CD4-positive, alpha-beta T cell treated with Interleukin-12 subunit alpha and Interleukin-12 subunit beta, for 1 hour (primary cell): ENCODE measurements at places on chromosomes 2 and 18.
A peak's percentile ranks its signal among the peaks of the same experiment; 100 is the strongest.

DNA sequence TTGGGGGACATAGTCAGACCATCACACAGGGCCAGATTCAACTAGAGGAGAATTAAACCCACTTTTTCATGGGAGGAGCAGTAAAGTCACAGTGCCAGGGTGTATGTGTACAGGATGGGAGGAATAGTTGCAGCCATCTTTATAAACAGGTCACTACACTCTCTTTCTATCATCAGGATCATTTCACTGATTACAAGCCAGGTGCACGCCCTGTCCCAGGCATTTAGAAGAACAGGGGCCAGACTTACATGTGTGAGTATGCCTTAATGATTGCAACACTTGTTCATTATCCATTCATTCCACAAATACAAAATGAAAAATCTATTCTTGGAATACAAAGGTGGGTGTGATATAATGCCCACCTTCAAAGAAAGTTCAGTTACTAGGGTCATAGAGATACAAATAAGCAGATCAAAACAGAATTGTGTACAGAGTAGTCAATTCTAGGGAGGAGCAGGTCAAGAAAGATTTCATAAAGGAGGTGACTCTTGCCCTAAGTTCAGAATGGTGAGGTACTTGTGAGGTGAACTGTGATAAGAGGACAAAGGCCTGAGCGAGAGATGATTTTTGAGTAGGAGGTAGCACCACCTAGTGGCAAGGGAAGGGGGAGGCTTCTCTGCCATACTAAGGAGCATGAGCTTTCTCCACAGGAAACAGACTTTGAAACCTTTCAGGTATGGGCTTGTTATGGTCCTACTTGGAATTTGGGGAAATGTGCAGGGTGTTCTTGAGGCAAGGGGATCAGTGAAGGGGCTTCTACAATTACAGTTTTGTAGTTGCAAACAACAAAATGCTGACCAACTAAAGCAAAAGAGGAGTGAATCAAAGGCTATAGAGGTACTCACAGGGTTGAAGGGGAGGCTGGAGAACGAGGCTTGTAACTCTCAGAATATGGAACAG lies 156.3 kb downstream of the SUCLG1 start:
- DNase-seq = peak; percentile 40

GRCh38 chr2:26569216-26570082 lies 71.7 kb downstream of the CIB4 start:
- DNase-seq = no peak

- no peak for DNase-seq
These were observed 90.1 kb downstream of the PRELID3A start for GRCh38 chr18:12497839-12498238.

- DNase-seq = no peak
These were observed 479 bp upstream of the ATP5F1A start for GRCh38 chr18:46098616-46098933.

DNA sequence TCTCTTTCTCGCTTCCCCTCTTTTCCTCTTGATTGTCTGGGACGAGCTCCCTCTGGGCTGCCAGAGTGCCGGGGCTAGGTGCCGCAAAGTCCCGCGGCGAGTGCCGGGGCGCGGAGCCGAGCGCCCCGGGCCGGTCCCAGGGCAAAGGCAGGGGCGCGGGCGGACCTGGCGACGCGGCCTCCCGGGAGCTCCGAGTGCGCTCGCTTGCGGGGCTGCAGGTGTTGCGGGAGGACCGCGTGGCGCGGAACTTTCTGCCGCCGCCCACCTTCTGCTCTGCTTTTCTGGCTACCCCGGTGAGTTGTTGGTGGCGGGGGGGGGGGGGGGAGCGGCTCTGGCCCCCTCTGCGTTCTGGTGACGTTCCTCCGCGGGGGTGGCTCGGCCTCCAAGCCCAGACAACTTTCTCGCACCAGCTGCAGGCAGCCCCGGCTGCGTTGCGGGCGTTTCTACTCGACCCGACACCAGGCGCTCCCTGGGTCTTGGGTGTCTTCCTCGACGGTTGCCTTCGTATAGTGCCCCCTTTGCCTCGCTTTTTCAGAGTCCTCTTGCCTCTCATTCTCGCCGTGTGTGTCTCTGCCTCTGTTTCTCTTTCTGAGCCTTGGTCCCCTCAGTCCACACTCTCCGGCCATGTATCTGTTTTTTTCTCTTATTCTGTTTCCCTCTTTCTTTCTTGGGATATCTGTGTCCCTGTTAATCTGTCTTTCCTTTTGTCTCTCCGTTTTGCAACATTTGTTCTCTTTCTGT lies 759 bp downstream of the GALNT13 start:
- no peak for DNase-seq

GRCh38 chr18:38718365-38718901 lies 1152.8 kb upstream of the CELF4 start:
- no peak for DNase-seq

DNA sequence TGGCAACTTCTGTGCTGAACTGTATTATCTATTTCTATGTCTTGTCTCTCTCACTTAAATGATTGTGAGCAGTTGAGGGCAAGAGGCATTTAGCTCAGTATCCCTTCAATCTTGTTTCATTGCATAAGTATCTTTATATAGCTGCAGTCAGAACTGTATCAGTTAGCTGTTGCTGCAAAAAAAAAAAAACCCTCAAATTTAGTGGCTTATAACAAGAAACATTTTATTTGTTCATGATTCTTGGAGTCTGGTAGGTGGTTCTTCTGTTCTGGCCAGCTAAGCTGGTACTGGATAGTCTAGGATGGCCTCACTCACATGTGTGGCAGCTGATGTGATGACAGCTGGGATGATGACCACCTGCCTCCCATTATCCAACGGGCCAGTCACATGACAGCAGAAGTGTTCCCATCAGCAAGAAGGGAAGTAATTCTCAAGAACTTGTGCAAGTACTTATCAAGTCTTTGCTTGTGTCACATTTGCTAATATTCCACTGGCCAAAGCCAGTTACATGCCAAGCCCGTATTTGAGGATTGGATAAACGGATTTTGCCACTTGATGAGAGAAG lies 67.8 kb downstream of the SLC4A3 start:
- DNase-seq = no peak

DNA sequence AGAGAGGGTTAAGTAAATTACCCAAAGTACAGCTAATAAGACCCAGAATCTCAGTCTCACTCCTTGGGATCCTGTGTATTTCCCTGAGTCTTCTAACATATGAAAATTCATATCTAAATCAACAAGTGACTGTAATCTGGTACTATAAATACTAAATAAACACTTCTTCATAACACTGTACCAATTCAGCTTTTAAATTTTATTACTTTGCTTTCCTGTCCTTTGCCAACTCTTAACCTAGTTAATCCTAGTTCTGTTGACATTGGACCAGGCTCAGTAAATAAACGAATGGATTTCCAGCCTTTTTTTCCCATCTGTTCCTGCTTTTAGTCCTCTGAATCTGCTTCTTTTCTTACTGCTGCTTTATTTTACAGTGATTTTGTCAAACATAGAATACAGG lies 13.8 kb downstream of the MRPL35 start:
- DNase-seq = no peak

DNA sequence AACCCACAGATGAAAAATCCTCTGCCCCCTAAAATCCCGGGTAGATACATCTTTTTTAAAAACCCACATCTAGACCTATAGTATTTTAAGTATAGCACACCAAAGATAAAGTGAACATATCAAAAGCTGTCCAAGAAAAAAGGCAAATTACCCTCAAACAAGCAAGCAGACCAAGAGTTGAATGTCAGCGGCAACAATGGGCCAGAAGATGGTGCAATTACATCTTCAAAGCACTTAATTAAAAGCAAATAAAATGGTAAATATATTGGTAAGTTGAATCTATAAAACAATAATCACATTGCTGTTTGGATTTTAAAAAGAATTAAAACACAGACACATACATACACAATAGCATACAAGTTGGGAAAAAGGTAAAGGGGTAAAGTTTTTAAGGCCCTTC lies 98.5 kb downstream of the MYOM1 start:
- no peak for DNase-seq

DNA sequence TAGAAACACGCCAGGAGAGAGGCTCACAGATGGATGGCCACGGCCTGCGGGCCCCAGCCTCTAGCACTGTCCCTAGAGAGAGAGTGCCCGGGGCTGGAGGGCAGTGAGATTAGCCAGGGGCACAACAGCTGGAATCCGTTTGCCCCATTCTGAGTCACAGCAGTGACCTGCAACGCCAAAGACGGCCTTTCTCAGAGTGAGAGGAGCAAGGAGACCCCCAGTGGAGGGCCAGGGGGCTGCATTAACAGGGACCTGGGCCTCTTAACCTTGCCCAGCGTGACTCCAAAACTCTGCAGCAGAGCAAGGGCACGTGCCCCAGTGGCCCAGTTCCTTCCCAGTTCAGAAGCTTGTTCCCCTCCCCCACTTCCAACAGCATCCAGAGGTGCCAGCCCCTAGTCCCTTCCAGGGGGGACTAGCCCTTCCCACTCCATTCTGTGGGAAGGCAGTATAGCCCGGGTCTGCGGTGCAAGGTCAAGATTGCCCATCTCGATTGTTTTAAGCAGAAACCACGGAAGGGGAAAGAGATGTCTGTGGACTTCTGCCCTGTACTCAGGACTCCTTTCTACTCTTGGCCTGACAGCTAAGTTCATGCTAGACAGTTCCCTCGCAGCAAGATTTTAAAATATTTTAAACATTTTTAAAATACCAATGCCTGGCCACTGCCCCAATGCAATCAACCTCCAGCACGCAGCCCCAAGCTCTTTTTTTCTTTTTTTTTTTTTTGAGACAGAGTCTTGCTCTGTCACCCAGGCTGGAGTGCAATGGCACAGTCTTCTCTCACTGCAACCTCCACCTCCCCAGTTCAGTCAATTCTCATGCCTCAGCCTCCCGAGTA lies 50.9 kb upstream of the BIN1 start:
- no peak for DNase-seq

- DNase-seq = no peak
These were observed 33.8 kb downstream of the KCNS3 start for GRCh38 chr2:17912266-17912691.

GRCh38 chr2:235458839-235459273 lies 35.0 kb upstream of the AGAP1 start:
- DNase-seq = no peak

GRCh38 chr2:39492095-39492590 lies 55.1 kb upstream of the MAP4K3 start:
- peak; percentile 12 for DNase-seq

GRCh38 chr2:65016789-65017188 lies 27.6 kb downstream of the SLC1A4 start:
- no peak for DNase-seq

DNA sequence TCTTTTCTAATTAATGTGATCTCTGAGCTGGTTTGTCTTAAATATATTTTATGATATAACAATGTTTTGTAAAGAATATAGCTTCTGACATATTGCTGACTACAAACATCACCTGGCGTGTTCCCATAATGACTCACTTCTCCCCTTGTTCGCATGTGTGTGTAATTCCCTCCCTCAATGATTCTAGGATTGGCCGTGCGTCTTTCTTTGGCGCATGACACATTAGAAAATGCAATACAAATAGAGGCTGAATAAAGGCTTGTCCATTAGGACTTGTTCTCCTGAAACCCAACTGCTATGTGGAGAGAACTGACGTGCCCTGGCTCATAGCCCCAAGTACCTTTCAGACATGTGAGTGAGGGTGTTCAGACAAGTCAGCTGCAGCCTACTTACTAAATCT lies 159.7 kb upstream of the CDH20 start:
- DNase-seq = no peak

DNA sequence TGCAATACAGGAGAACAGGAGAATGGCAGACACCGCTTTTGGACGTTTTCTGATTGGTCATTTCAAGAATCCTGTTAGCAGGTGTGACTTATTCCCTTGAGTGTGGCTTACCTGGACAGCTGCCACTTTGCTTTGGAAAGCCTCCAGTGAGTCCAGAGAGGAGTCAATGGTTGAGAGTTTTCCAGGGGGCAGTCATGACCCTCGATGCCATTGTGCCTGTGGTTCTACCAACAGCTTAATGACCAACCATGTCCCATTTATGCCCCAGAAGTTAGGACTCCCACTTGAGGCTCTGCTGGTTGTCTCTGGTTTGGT lies 12.4 kb downstream of the IGFBP2 start:
- DNase-seq = no peak

- DNase-seq = no peak
These were observed 17.5 kb downstream of the PECR start for GRCh38 chr2:216064014-216064630.

DNA sequence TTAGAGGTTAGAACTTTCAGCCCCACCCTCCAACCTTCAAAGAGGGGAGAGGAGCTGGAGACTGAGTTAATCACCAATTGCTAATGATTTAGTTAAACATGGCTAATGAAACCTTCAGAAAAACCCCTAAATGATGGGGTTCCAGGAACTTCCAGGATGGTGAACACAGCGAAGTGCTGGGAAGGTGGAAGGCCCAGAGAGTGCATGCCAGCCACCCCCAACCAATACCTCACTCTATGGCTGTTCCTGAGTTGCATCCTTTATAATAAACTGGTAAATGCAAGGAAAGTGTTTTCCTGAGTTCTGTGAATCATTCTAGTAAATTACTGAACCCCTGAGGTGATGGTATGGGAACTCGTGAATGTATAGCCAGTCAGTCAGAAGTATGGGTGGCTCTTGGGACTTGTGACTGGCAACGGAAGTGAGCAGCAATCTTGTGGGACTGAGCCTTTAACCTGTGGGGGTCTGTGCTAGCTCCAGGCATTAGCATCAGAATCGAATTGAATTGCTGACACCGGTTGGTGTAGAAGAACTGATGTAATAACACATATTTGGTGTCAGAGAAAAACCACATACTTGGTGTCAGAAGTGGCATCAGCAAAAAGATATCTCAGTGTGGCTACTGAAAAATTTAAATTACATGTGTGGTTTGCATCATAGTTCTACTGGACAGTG lies 37.4 kb downstream of the NPHP1 start:
- DNase-seq = no peak

DNA sequence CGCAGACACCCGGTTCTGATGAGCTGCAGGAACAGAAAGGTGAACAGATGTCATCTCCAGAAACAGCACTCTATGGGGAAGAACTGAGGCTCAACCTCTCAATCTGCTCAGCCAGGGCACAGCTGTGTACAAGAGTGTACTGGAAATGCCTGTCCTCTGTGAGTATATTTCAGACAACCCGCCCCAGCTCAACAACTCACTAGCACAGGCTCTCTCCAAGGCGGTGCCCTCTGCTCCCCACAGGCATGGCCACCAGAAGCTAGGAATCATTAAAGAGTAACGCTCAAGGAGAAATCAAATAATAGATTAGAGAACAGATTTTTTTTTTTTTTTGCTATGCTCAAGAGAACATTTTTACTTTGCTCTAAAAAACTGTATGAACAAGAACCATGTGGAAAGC lies 43.8 kb downstream of the WDFY1 start:
- no peak for DNase-seq

- no peak for DNase-seq
These were observed 15.0 kb upstream of the TEX51 start for GRCh38 chr2:126883666-126884040.

DNA sequence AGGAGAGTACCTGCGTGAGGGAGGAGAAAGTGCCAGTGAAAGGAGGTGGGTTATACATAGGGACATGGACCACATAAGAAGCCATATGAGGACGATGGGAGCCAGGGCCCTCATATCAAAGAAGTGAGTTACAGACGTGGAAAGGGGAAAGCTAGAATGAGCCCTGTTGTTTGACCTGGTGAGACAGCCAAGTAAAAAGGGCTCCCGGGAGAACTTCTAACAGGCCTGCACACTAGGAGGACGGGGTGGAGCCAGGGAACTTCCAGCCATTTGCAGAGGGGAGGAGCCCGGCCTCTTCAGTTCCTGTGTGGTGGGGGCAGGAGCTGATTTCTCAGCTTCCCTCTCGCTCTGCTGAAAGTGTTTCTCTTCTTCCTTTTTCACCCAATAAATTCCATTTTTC lies 84.1 kb upstream of the SLC66A3 start:
- DNase-seq = peak; percentile 4

GRCh38 chr2:199485732-199486335 lies 28.1 kb upstream of the SATB2 start:
- no peak for DNase-seq

GRCh38 chr18:4549164-4549872 lies 94.2 kb upstream of the DLGAP1 start:
- DNase-seq = no peak
